ENCODE measurements at places on chromosomes 5 and 9. TPM values are rescaled to one million over a fixed set of nuclear protein-coding genes. Genes with fewer than 3 reads are reported as not detected.

GRCh38 chr5:173001229-173001841, 17.8 kb downstream of the ATP6V0E1 start:
- H3K27ac ChIP-seq, result no peak overlapping the region
- no peak for DNase-seq
- peaks cover 44% of the 10 kb centered on the region for H3K4me1 ChIP-seq
- H3K4me3 ChIP-seq, result no peak overlapping the region
- H3K27me3 ChIP-seq, result no peaks in the 10 kb centered on the region

DNA sequence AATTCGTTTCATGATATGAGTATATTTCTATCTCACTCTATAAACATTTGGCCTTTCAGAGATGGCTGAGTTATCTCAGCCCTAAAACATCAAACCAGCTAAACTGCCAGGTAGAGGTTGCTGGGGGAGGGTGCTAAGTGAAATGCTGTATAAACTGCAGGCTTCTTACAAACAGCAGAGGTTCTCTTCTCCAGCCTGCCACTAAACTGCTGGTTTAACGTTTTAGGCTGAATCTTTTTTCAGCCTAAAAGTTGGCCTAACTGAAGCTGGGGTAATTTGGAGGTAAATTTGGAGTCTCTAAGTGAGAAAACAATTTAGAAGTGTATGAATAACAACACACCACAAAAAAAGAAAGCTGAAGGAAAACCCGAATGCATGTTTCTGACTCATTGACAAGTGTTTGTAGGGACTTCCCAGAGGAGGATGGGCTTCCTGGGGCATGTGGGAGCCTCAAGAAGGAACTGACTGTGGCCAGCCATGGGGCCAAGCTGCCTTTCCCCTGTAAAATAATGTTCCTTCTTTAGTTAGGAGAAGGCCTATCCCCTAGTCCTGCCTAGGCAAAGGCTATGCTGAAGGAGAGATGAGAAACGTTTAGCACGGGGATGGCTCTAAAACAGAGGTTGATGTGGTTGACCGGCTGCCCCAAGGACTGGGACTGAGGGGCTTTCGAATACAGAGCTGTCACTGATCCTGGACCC, 44.3 kb downstream of the SLC28A3 start:
- H3K27ac ChIP-seq, result no peak overlapping the region
- H3K4me3 ChIP-seq, result no peak overlapping the region
- H3K4me1 ChIP-seq, result peaks cover 43% of the 10 kb centered on the region
- DNase-seq, result no peak
- no peaks in the 10 kb centered on the region for H3K27me3 ChIP-seq

DNA sequence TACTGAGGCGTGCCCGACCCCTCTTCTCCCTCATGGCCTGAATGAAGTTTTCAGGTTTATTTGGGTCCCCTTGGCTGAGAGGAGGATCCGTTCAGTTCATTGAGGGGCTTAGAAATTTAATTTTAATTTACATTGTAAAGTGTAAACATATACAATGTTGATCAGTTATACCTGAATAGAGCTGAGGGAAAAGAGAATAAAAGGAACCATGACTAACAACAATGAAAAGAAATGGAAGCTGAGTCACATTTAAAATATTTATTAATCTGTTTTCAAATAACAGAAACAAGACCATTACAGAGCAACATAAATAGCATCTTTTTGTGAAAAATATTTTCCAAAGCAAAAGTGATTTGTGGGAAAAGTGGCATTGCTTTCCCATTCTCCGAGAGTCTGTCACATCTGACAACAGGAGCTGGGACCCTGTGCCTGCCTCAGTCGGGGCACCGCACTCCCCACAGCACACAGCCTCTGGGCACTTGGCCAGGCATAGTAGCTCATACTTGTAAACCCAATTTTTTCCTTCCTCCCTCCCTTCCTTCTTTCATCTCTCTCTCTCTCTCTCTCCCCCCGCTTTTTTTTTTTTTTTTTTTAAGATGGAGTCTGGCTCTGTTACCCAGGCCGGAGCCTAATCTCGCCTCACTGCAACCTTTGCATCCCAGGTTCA, 28.7 kb downstream of the PROP1 start:
- H3K4me1 ChIP-seq, result no peaks in the 10 kb centered on the region
- H3K27me3 ChIP-seq, result no peaks in the 10 kb centered on the region
- no peak overlapping the region for H3K4me3 ChIP-seq
- H3K27ac ChIP-seq, result no peak overlapping the region
- DNase-seq, result no peak
- H3K36me3 ChIP-seq, result no peaks in the 10 kb centered on the region

DNA sequence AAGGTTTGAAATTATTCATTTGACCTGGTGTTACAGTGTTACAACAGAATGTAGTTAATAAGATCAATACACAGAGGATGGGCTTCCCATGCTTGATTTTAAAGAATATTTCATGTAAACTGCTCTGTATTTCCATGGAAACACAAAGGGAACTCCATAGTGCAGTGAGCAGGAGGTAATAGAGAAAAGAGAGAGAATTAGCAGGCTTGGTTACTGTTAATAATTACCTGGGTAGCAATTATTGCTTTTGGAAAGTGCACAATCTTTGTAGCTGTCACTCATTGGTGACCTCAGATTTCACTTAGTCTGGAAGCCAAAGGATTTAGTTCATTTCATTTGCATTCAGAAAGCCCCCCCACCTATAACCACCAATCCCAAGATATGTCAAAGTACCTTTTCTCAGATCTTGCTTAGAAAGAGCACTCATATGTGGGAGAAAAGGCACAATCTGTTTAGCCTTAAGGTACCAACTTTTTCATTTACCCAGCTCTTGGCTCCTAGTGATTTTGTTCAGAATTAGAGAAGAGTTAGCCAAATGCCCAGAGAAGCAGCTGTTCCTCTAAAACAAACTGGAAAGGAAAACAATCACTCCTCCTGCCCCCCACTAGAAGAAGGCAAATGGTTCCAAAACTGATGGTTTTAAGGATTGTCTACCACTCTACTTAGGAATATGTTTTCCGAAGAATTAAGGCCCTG, 234.5 kb upstream of the SLC24A2 start:
- H3K27ac ChIP-seq, result no peak overlapping the region
- DNase-seq, result no peak
- no peaks in the 10 kb centered on the region for H3K36me3 ChIP-seq
- no peaks in the 10 kb centered on the region for H3K27me3 ChIP-seq
- H3K4me1 ChIP-seq, result no peaks in the 10 kb centered on the region
- H3K4me3 ChIP-seq, result no peak overlapping the region

DNA sequence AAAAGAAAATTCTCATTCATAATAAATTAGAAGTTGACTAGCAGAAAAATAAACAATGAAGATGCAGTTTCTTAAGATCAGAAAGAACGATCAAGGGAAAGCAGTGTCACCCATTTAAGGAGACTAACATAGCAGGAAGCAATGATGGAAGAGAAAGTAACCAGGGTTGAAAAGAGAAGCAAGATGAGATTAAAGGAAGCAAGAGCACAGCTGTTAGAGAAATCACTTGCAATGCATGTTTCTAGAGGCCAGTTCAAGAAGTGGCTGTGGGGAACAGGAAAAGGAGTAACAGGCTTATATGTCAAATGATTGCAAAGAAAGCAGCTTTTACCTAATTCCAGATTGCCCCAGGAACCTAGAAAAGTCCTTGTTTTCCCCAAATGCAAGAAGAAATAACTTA, 46.8 kb upstream of the SLC1A1 start:
- no peaks in the 10 kb centered on the region for H3K4me1 ChIP-seq
- no peak for DNase-seq
- no peak overlapping the region for H3K4me3 ChIP-seq
- no peaks in the 10 kb centered on the region for H3K36me3 ChIP-seq

DNA sequence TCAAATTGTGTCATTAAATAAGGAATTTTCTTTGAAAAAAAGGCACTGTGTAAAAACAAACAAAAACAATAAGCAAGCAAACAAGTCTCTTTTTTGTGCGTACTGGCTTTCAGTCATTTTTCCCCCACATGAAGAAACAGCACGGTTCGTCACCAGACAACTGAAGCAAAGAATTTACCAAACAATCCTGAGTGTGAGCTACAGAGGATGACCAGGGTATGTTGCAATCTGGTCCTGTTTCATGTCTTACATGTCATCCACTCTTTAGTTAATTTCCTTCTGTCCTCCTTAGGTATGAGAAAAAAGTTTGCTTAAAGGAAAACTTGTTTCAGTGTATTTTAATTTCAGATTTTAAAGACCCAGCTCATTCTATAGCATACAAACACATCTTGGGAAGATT, 1080.7 kb upstream of the NUDT12 start:
- DNase-seq, result no peak
- H3K4me1 ChIP-seq, result no peaks in the 10 kb centered on the region

- no peaks in the 10 kb centered on the region for H3K4me1 ChIP-seq
- no peak for DNase-seq
- H3K27me3 ChIP-seq, result no peaks in the 10 kb centered on the region
- H3K27ac ChIP-seq, result no peak overlapping the region
- no peak overlapping the region for H3K4me3 ChIP-seq
- H3K36me3 ChIP-seq, result no peaks in the 10 kb centered on the region
Measured at GRCh38 chr9:561427-561826, 280.1 kb upstream of the DMRT1 start.

DNA sequence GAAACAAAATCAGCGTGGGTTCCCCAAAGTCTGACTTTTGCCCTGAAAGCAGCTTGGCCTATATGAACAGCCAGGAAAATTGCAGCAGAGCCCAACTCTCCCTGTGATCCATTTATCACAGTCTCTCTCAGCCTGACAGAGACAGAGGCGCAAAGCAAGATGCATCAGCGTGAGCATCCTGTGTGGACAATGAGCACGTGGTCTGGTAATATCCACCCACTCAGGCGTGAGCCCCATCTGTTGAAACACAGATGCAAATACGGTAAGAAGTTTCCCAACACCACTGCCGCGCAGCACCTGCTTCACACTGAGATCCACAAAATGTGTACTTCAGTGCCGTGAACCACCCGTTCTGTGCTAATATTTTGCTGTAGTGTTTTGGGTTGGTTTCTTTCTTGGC, 114.6 kb downstream of the MRPL36 start:
- no peak overlapping the region for H3K27ac ChIP-seq
- no peak overlapping the region for H3K4me3 ChIP-seq
- H3K27me3 ChIP-seq, result no peaks in the 10 kb centered on the region
- DNase-seq, result no peak

- DNase-seq, result no peak
- H3K36me3 ChIP-seq, result no peaks in the 10 kb centered on the region
- H3K4me1 ChIP-seq, result no peaks in the 10 kb centered on the region
- no peaks in the 10 kb centered on the region for H3K27me3 ChIP-seq
- H3K27ac ChIP-seq, result no peak overlapping the region
Measured at GRCh38 chr9:133854765-133855164, 116.6 kb upstream of the SARDH start.

SLC1A1 gene
- not detected for total RNA-seq

CCDC152 gene
- total RNA-seq, result 14.5 TPM

NDUFB6 gene
- 65.6 TPM for total RNA-seq

HK3 gene
- 1.3 TPM for total RNA-seq

TPD52L3 gene
- total RNA-seq, result not detected

Measured in CD8-positive, alpha-beta memory T cell (primary cell).